ENCODE measurements at places on chromosomes 13 and 19. TPM values are rescaled to one million over a fixed set of nuclear protein-coding genes. Genes with fewer than 3 reads are reported as not detected.

GRCh38 chr19:40219721-40220276 is 1.6 kb upstream of the TTC9B start:
- DNase-seq = peak; percentile 100

SOX1 gene
- not detected for total RNA-seq

- no peak for DNase-seq
Measured at GRCh38 chr13:32427852-32428580, at the start of gene N4BP2L1. TSS of gene N4BP2L1 (minus strand) at chr13:32428130. CDS start at chr13:32428082, 48 bp downstream.

DNA sequence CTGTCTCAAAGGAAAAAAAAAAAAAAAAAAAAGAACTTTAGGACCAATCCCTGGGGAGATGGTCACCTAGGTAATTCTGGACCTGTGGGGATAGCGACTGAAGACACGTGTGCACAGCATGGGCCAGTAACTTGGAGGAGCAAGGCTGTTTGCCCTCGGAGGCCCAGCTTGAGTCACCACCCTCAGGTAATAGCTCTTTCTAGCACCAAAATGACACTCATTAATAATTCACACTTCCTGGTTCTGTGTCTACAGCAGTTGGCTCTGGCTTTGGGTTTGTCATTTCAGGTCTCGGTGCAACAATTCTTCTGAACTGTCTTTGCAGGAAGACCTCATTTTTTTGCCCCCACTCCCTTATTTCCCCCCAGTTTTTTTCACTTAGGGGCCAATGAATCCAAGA is 3.9 kb upstream of the ATP11A start:
- DNase-seq = no peak

- no peak for DNase-seq
Measured at GRCh38 chr19:33039108-33039599, 25.5 kb downstream of the RHPN2 start.

- no peak for DNase-seq
Measured at GRCh38 chr19:4379383-4380253, 20.7 kb downstream of the SH3GL1 start.

GRCh38 chr13:23020246-23020843 is 160.4 kb upstream of the SGCG start:
- peak; percentile 62 for DNase-seq

KPNA3 gene
- 36.8 TPM for total RNA-seq

ZNF813 gene
- total RNA-seq = 9.6 TPM

DNA sequence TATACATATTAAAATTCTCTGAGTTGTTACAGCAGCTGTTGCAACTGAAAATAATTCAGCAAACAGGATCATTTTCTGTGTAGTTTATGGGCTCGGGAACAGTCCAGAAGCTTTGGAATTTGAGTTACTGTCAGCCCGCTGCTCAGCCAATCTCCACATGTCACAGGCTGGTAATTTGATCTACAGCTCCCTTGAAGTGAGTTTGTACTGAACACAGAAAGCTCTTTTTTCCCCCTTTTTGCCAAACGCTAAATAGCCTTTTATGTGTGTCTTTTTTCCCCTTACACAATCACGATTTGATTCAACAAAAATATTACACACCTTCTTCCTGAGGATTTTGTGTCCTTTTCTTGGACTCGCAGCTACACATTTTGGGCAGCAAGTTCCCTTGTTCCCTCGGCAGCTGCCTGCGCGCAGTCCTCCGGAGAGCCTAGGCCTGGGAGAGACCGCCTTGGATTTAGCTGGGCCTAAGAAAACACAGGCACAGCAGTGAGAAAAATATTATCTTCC is 371.4 kb downstream of the KCNRG start:
- no peak for DNase-seq

DNA sequence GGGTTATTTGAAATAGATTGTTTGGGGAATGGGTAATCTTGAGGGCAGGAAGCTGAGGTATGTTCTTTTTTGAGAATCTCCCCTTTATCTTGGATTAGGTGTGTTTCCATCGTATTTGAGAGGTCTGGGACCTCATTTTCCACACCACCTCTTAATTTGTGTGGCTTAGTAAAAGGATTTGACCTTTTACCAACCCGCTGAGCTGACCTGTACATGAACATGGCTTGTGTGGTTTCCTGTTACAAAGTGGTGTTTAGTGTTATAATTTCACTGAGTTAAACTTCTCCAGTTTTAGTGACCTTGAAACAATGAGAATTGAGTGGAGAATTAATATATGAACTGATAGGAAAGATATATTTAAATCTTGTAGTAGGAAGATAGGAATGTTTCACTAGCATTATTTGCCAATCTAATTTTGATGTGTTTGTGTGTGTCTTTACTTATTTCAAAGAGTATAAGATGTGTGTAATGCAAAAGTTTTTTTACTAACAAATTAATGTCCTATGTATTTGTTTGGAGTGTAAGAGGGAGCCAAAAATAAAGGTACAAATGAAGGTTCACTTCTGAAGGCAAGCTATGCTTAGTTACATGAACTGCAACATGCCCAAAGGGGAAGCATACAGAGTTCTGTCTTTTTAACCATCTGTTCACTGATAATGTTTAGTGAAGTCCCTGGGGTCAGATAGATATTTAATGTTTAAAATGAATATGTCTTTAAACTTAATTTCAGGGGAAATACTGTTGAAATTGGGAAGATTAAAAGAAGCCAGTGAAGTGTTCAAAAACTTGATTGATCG is 17.1 kb downstream of the NAA16 start:
- DNase-seq = no peak

DNA sequence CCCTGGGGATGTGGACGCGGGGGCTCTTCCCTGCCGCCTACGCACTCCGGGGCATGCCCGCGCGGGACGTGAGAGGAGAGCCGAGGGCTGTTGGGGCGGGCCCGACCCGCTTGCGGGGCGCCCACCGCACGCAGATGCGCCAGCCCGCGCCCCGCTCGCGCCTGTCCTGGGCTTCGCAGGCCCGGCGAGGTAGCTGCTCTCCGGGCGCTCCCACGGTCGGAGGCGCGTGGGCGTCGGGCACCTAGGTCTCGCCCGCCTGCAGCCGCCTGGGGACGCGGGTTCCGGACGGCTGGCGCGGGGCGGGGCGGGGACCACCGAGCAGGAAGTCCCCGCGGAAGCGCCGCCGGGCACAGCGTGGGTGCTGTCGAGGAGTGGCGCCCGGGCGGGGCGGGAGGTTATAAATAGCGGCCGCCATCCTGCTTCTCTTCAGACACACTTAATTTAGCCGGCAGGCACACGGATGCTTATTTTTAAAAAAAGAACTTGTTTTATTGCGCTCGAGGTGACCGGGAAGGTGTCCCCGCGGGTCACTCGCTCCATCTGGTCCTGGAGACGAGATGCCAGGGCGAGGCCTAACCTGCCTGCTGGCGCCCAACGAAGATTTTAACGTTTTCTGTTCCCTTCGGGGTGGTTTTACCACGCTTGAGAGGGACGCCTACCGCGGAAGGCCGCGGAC is 561 bp upstream of the GJA3 start:
- no peak for DNase-seq

MYO16 gene
- 0.08 TPM for total RNA-seq

DNA sequence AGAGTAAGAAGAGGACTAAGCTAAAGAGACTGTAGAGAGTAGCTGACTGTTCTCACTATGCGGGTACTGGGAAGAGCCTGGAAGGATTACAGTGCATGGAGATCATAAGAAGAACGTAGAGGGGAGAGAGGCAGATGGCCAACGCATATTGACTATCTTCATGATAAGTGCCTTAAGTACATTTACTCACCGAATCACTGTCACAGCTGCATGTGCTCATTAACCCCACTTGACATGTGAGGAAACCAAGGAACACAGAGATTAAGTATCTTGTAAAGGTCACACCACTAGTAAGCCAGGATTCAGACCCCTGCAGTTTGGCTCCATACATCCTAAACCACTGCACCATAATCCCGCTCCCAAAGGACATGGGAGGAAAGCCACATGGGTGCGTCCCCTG is 34.1 kb downstream of the SMAD9 start:
- DNase-seq = no peak

ECSIT gene
- 39.4 TPM for total RNA-seq

- no peak for DNase-seq
Measured at GRCh38 chr19:44808463-44809371, at the start of gene BCAM. TSS of gene BCAM (plus strand) at chr19:44809103. CDS start at chr19:44809125, 22 bp downstream.

GRCh38 chr13:46595136-46595884 is 42.3 kb downstream of the LRCH1 start:
- DNase-seq = no peak

LILRA6 gene
- total RNA-seq = 0.08 TPM

DNA sequence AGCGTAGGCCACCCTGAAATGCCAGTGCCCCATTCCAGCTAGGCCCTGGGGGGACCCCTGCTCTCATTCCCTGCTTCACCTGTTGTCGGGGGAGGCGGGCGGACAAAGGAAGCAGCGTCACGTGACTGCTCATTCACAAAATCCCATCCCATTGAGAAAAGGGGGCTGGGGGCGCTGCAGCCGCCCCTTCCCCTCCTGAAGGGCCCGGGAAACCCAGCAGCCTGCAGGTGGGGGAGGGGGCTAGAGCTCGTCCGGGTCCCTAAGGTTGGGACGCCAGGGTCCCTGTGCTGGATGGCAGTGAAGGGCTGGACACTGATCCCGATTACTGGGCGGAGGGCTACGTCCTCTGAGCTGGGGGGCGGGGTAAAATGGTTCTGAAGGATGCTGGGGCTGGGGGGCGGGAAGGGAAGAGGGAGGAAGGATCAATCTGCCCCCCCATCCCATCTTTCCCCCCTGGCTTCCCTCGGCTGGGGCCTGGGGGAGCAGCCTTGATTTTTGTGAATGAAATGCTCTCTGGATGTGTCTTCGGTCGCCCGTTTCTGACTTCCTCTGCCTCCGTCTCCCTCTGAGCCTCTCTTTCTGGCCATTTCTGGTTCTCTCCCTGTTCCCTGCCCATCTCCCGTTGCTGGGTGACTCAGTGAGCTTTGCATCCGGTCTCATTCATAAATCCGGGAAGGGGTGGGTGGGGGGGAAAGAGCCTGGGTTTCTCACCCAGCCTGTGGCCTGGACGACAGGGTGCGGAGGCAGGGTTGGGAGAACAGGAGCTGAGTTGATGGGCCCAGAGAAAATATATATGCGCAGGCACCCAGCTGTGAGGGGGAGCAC is 816 bp downstream of the SPRED3 start:
- no peak for DNase-seq

MYPOP gene
- total RNA-seq = 11.1 TPM

PSG11 gene
- not detected for total RNA-seq

DNA sequence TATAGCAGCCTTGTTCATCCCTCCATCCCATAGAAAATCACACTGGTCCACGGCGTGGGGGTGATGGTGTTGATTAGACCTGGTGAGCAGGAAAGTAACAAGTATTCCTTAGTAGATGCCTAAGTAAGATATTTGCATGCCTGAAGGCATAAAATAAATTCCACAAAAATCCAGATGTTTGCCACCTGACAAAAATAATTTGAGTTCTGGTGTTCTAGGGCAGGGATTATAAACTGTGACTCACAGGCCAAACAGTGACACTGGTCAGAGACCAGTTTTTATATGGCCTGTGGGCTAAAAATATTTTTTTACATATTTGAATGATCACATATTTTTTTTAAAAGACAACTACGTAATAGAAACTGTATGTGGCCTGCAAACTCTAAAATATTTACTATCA is 310.7 kb downstream of the RFC3 start:
- DNase-seq = no peak

SHD gene
- total RNA-seq = 0.46 TPM

- peak; percentile 41 for DNase-seq
Measured at GRCh38 chr13:53151336-53152056, 122.9 kb downstream of the OLFM4 start.

NUMBL gene
- total RNA-seq = 27.6 TPM

NXNL1 gene
- not detected for total RNA-seq

GAMT gene
- total RNA-seq = 21.2 TPM

DNA sequence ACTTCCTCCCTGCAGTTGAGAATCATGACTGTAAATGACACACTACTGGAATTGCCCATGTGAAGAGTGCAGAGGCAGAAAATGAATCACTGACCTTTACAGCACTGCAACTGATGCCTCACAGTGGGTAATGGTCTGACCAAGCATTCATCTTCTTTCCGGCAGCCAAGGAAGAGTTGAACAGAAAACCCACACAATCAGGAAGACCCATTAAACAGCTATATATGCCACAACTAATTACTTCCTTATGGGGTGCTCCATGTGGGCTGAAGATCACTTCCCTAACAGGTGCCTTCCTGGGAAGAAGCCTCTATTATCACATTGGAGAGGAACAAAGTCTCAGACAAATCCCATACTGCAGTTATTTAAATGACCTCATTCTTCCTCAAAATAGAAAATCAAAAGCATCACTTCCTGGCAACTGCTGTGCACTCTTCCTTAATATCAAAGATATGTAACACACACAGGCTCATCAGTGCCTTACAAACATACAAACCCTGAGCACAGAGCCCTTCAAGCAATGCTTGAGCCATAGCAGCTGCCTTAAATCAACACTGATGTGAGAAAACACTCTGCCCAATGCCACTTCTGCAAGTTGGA is 45.8 kb downstream of the RUBCNL start:
- no peak for DNase-seq

- no peak for DNase-seq
Measured at GRCh38 chr13:111115965-111116521, 933 bp downstream of the ARHGEF7 start.

- DNase-seq = no peak
Measured at GRCh38 chr13:112238436-112238995, 137.6 kb upstream of the SPACA7 start.

- DNase-seq = no peak
Measured at GRCh38 chr19:2837430-2837829, 3.8 kb upstream of the ZNF555 start.

DNA sequence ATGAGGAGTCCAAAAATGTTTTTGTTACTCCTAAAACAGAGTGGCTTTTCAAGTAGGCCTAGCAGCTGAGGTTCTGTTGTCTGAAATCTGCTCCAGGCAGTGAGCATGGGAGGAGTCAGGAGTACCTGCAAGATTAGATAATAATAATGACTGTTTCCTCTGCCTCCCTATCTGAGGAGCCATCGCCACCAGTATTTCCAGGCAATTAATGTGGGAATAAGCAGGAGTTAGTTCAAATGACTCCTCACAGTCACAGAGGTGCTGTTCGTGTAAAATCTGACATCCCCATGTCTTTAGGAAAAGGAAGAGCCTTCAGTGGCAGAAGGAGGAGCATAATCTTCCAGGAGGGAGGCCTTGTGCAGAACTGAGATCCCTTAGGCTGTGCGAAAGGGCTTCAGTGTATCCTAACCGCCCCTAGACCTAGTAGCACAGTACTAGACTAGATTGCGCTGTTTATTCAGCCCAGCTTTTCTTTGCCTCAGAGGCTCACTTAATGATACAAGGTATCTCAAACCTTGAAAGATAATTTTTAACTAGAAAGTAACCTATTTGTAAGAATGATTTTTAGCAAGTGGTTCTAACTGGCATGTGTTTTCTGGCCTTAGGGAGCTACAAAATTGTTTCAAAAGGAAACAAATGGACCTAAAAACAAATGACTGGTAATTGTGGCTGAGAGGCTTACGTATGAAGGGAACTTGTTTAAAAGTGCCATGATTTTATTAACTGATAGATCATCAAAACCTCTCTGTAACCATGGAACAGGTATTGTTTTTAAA is 49.0 kb downstream of the FREM2 start:
- no peak for DNase-seq

VSTM1 gene
- 1.5 TPM for total RNA-seq

DNA sequence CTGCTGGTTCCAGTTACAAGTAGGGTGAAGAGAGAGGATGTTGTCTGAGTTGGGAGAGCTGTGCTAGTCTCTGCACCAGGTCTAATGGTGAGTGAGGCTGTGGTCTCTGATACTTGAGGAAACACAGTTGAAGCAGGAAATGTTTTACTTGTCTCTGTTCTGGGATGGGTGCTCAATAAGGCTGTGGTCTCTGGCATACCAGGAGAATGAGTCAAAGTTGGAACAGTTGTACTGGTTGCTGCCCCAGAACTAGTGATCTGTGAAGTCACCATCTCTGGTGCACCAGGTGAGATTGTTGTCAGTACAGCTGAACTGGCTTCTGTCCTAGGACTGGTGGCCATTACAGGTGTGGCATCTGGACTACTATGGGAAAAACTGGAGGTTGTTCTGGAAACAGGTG is 74.7 kb downstream of the MUC16 start:
- no peak for DNase-seq

Measured in Panc1 (cell line).